GM12864 (cell line): ENCODE measurements at places on chromosomes 1 and 21.

- DNase-seq: no peak
These were observed 233.0 kb upstream of the KAZN start for GRCh38 chr1:14365301-14365988.

DNA sequence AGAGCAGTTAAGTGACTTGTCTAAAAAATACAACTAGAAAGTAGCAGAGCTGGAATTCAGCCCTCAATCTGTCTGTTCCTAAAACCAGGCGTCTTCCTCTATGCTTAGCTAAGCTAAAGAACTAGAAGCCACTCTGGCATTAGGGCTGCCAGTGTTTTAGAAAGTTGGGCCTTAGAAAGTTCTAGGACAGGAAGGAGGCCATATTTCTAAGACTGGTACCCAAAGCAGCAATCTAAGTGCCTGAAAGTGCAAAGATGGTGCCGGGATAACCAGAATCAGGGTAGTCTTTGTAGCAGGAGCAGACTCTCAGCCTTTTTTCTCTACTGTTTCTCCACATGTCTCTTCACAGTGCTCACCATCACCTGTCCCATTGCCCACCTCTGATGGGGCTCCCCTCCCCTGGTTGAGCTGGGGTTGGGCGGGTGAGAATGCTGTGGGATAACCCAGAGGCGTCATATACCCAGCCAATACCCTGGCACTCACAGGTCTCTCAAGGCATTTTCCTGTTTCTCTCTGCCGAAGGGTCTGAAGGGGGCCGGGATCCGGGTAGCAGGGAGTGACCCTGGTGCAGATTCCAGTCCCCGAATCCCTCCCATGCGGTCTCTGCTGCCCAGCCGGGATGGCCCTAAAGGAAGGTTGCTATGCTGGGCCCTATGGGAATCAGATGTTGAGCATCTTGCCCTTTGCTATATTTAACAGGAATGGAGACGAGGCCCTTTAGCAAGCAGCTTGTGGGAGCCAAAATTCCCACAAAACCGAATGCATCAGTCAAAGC is 1.1 kb upstream of the RCSD1 start:
- no peak for DNase-seq

- no peak for DNase-seq
These were observed 8.4 kb downstream of the SMIM1 start for GRCh38 chr1:3780901-3781300.

- no peak for DNase-seq
These were observed 131.3 kb upstream of the ARHGEF16 start for GRCh38 chr1:3323021-3323795.

GRCh38 chr1:164033782-164034181 is 525.2 kb upstream of the PBX1 start:
- no peak for DNase-seq

- DNase-seq: no peak
These were observed 24.9 kb upstream of the ATP1B1 start for GRCh38 chr1:169081503-169082123.

DNA sequence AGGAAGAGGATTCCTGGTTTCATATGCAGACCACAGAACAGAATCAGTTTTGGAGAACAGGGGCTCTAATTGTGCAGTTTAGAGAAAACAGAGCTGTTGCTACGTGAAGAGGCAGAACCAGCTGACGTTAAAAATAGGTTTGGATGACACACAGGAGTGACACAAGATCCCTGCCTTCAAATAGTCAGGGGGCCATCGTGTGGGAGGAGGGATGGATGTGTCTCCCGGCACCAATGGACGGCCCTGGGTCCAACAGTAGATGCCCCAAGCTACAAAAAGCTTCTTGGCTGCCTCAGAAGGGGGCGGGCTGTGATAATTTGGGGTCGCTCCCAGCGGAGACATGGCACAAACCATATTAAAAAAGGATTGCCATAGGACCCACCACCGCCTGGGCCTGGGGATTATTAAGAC is 87.8 kb downstream of the MRPL37 start:
- DNase-seq: no peak

DNA sequence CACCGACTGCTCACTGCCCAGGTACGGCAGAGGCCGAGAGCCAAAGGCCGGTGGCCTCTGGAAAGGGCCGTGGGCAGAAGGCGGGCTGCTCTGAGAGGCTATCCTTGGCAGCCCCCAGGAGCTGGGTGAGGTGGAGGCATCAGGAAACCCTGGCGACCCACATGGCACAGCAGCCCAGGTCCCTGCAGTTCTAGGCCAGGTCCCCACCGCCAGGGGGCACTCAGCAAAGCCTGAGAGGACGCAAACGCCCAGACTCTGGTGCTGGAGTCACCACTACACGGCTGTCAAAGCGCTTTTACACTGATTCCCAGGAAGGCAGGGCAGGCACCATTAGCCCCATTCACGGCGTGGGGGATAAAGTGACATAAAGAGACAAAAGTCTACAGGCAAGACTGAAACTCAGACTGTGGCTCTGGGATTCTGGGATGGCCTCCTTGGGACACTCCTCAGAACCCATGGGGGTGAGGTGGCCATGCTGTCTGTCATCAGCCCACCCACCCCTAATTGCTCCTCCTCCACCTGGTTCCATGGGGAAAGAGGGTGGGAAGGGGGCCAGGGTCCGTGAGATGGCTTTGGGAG is 4.9 kb downstream of the PLEKHG5 start:
- DNase-seq: no peak

- peak; percentile 5 for DNase-seq
These were observed at the start of gene PTPRU for GRCh38 chr1:29235955-29236711. PTPRU (plus strand) TSS chr1:29236522; CDS start chr1:29236645, 123 bp downstream.

DNA sequence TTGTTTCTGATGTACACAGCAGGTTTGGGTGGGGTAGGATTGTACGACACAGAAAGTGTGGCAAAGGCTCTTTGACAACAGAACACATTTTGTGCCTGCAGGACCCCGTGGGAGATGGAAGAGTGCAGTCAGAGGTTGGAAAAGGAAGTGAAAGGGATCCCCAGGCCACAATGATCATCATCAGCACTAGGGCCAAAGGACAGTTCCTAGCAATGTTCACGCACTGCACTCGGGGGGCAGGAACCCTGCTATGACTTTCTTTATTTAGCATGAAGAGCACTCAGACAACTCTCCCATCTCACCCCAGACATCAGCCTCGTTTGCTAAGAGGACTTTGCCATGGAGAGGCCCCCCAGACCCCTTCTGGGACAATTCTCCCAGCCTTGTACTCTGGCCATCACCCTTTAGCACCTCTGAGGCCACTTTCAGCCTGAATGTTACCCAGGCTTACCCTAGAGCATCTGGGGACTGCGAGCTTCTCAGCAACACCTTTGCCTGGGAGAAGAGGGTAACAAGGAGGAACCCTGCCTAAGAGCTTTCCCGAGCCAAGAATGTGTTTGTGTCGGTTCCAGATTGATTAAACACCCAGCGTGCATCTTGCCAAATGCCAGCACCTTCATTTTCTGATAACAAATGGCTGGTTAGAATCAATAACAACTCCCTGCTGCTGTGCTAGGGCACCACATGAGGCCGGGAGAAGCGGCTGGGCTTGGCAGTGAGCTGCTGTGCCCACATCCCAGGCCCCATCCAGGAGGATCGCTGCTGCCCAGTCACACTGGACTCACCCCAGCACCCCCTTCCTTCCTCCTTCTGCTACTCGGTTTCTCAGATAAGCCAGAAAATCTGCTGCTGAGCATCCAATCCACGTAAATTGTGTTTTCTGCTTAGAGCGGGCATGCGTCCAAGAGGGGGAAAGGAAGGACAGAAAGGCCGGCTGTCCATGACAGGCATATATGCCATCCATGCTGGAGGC is 633.1 kb downstream of the AJAP1 start:
- no peak for DNase-seq

- no peak for DNase-seq
These were observed 585 bp downstream of the ADGRL4 start for GRCh38 chr1:79005945-79006344.

DNA sequence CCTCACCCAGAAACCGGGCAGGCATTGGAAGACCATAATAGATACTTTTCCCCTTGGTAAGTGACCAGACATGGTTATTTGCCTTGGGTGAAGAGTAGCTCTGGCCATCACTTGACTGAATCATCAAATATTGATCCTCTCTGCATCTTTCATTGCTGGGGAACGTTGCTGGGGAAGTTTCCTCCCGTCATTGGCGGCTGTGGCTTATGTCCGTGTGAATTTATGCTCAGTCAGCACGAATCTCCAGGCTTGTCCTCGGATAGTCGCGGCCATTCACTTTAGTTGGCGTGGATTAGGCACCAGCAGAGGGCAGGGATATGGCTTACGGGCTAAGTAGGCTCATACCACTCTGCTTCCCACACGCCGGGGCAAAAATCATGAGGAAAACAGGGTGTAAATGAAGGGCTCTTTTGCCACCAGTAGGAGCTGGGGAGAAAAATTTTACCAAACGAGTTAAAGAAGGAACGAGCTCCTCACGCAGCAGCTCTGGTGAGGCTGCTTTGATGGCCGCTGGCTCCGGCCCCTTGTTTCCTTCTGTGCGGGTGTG is 473.4 kb downstream of the CAMTA1 start:
- no peak for DNase-seq

GRCh38 chr1:41724926-41725325 is 193.8 kb downstream of the HIVEP3 start:
- DNase-seq: no peak

- no peak for DNase-seq
These were observed 588.3 kb upstream of the B3GALT2 start for GRCh38 chr1:193774536-193775323.
